ENCODE measurements at places on chromosomes 11 and 22.

- DNase-seq = peak; percentile 12
Measured at GRCh38 chr22:50524676-50525103, 708 bp downstream of the SCO2 start.

DNA sequence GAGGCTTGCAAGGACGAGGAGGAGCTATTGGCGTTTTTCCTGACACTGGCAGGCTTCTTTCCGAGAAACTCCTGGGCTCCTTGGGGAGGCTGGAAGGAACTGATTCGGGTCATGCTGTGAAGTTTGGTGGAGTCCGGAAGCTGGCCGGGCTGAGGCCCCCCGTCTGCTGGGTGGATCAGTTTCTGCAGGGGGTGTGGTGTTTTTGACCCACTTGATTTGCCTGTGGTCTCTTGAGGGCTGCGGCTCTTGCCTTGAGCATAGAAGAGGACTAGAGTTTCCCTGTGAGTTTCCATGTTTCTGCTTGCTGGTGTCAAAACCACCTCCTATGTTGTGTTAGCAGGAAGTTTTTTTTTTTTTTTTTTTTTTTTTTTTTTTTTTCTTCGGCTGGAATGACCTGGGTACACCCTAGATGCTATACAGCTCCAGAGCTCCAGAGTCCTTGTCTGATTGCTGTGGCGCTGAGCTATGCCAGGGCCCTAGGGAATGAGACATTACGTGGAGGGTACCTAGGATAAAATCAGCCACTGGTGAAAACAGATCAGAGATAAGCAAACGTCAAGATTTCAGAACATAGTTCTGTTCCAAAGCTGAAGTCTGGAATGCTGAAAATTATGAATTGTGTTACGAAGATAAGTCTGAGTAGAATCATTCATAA, 728 bp downstream of the TBC1D22A start:
- DNase-seq = peak; percentile 57

DNA sequence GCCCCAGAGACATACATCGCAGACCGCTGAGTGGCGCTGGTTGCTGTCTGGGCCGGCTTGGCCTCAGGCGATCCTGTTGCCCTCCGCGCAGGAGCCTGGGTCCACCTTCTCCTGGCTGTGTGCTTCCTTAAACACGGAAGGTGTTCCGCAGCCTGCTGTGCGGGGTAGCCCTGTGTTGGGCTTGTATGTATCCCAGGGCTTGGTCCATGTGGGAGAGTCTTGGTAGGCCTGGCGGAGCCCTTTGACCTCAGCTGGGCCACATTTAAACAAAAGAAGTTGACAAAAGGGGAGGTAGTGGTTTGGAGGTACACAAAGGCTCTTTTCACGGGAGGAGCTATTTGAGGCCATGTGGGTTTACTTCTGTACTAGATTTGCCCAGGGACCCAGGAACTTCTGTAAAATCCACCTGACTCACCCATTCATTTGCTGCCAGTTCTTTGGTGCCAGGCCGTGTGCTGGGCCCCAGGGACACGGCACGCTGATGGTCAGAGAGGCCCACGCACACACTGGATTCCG, 11.0 kb upstream of the GRAMD4 start:
- DNase-seq = no peak

DNA sequence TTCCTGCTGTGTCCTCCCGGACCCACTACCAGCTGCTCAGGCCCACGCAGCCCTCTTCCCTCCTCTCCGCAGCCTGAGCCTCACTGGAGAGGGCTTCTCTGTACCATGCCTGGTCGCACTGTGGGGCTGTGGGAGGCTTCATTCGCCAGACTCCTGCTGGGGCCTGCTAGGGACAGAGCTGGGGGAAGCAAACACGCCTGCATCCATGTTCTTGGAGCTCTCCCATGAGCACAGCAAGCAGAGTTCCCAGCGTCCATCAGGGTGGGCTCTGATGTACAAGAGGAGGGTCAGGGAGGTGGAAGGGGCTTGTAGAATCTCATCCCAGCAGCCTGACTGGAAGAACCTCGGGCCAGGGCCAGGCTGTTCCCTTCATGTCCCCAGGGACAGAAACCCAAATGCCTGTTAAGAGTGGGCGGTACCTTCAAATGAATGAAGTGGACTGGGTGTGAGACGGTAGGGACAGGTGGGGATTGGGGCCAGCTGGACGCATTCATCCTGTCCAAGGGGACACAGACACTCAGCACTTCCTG, 59.9 kb downstream of the MPPED1 start:
- DNase-seq = no peak

GRCh38 chr11:36268337-36268985, 20.8 kb downstream of the COMMD9 start:
- no peak for DNase-seq

- no peak for DNase-seq
Measured at GRCh38 chr11:134404575-134405341, 7.3 kb downstream of the B3GAT1 start.

DNA sequence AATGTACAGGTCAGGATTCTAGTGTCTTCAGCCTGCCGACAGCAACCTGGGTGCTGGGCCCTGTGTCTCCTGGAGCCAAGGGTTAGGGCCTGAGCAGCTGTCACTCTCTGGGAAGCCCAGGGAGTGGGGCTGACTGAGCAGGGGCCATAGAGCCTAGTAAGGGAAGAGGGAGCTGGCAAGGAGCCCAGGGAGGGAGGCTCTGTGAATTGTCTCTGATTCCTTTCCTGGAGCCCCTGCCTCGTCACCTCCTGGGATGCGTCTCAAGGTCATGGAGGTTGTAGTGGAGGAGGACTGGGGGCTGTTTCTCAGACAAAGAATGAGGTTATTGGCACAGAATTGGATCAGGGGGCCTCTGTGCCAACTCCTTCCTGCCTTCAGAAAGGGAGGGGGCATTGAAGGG, 11.8 kb downstream of the SOX10 start:
- DNase-seq = no peak

DNA sequence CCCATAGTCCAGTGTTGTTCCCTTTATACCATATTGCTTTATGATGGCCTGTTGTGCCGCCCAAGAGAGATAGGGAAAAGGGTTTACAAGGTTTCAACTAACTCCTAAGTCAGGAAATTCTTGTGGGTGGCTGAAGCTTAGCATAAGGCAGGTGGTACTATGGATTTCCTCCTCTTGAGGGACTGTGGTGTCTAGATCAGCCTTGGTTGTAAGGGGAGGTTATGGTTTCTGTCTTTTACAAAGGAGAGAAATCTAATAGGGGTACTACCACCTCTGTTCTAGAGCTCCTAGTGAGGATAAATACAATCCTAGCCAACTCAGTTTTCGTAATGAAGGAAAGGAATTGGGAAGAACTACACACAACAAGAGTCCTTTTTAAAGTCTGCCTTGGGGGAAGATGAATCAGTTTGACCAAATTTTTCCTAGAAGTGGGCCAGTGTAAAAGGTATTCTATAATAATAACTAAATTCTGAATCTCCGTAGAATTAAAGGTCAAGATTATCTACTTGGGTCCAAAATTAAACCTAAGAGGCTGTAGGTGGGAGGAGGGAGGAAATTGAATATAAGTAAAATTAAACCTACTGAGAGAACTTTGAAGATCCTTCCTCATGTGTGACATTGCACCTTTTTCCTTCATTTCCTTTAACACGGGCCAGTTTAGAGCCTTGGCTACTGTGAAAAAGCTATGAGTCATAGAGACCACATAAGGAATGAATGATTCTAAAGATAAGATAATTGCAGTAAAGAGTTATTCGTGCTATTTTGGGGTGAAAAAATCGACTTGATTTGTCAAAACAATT, 17.2 kb downstream of the DLAT start:
- peak; percentile 65 for DNase-seq

GRCh38 chr11:13552784-13553183, 57.0 kb upstream of the PTH start:
- no peak for DNase-seq

GRCh38 chr11:31019786-31020185, 349.8 kb downstream of the DCDC1 start:
- no peak for DNase-seq

DNA sequence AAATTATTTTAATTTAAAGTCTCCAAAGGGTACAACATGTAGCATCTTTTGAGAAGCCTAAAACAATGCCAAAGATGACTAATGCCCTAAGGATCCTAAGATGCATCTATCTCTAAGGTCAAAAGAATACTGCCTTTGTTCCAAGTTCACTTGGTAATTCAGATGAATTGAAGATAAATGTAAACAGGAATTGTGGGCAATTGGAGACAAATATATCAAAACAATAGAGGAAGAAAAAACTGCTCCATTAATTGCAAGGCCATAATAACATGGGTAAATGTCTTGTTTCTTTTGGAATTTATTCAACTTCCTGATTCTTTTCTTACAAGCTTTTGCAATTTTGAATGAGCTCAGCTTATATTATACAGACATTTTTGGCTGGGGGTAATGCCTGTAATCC, 338.6 kb downstream of the TTC28 start:
- peak; percentile 16 for DNase-seq

- DNase-seq = no peak
Measured at GRCh38 chr11:2088284-2088683, 50.9 kb downstream of the IGF2 start.

DNA sequence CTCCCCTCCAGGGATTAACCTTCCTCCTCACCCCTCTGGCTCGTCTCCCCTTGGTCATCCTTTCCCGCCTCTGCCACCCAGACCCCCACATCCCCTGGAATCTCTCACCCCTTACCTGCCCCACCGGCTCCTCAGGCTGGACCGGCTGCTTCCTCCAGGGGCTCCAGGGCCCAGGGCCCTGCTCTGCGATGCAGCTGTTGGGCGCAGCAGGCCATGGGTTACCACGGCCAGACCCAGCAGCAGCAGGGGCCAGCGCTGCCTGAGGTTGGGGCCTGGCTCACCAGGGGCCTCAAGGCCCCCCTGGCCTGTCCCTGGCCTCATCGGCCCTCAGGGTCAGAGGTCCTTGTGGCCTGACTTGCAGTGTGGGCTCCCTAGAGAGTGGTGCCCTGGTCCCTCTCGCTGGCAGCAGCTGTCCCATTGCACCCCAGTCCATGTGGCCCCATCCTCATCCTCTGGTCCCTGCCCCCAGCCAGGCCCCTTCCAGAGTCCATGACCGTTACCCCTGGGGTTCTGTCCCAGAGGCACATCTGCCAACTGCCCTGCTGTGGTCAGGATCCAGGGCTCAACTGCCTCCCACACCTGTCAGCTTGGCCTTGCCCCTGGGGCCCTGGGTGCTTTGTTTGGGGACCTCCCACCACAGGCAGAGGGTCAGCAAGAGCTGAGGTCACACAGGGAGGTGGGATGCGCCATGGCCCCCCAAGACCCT, at the start of gene IGLL1:
Gene IGLL1 (minus strand): TSS at position 421 of the 706 bp plus-strand sequence. CDS start 100 bp downstream, at position 321.
- DNase-seq = no peak

DNA sequence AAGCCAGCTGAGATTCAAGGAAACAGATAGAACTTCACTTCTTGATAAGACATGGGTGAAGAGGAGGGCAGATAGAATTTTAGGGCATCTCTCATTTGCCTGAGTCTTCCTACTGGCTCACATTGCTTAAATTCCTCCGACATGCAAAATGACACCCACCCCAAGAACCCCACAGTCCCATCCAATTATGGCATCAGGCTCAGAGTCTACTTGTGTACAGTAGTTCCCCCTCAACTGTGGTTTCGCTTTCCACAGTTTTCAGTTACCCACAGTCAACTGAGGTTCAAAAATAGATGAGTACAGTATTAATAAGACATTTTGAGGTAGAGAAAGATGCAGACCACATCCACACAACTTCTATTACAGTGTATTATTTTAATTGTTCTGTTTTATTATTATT, 99.8 kb downstream of the TTC17 start:
- no peak for DNase-seq

DNA sequence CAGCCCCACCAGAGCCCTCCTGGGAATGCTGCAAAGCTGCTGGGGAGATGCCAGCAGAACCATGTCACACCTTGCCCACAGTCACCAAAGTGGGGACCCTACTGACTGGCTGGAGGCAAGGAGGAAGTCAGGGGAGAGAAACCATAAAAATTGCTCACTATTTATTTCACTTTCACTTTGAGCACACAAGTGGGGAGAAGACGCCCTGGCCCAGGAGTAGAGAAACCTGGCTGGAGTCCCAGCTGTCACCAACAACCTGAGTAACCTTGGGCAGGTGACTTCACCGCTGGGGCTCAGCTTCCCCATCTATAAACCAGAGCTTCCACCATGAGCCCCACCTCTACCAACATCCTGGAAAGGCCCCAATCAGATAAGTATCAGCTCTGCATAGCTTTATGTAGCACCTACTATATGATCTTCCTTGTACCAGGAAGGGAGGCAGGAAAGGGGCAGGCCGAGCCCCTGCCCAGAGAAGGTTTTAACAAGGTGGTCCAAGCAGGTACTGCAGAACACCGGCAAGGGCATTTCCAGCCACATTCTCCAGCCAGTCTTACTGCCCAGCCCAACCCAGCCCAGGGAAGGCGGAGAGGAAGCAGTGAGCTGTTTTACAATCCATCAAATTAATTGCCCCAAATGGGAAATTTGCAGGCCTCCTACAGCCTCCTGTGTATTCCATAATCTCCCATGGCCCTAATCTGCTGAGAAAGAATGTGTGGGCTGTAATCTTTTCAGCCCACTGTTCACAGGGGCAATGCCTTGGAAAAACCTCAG, 27.6 kb downstream of the PLEKHA7 start:
- peak; percentile 19 for DNase-seq

DNA sequence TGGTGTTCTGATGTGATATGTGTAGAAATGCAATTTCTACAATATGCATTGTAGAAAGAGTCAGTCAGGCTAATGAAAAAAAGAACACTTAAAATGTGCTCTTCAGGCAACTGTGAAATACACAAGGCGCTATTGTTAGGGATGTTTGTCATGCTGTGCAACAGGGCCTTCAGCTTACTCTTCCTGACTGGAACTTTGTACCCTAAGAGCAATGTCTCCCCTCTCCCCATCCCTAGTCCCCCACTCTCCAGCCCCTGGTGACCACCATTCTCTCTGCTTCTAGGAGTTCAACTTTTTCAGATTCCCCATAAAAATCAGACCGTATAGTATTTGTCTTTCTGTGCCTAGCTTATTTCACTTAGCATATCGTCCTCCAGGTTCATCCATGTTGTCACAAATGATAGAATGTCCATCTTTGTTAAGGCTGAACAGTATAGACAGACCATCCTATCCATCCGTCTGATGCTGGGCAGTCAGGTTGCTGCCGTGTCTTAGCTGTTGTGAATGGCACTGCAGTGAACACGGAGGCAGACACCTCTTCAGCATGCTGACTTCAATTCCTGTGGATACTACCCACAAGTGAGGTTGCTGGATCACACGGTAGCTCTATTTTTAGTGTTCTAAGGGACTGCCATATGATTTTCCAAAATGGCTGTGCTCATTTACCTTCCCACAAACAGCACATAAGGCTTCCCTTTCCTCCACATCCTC, 10.7 kb downstream of the NDUFV1 start:
- DNase-seq = no peak

Data from astrocyte of the spinal cord (primary cell).